ENCODE measurements at places on chromosomes 2 and 18. TPM values are rescaled to one million over a fixed set of nuclear protein-coding genes. Genes with fewer than 3 reads are reported as not detected.

DSC3 gene
- 0.14 TPM for total RNA-seq

LAMA1 gene
- total RNA-seq, result 55.3 TPM

MC5R gene
- total RNA-seq, result not detected

FLACC1 gene
- total RNA-seq, result 0.74 TPM

CCDC178 gene
- 0.28 TPM for total RNA-seq
